CD4-positive, alpha-beta T cell treated with Interferon alpha-2 for 1 hour (primary cell): ENCODE measurements at places on chromosomes 3 and 15.

DNA sequence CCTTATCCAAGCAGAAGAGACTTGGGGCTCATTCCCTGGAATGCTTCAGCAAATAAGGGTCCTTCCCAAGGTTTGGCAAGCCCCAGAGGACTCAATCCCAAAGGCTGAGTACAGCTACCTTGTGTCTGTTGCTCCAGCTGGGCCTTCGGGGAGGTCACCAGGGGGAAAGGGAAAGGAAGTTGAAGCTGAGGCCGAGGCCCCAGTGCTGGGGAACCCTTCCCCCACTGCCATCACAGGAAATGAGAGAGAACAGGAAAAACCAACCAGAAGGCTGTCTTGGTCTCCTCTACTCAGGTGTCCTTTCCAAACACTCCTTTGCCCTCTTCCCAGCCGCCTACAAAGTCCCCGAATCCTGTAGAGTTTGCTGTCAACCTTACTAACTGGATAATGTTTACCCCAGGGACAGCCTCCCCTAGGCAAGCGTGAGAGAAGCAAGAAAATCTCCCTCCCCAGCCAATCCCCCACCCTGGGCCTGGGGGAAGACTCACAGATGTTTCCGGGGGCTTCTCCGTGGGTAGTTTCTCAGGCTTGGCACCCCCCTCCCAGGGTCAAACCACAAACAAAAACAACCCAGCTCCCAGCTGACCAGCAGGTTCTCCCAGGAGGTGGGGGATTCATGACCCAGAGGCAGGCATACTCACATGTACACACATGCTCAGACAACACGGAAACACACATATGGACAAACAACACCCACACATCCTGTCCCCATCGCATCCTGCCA, 5.5 kb downstream of the CSRNP1 start:
- DNase-seq, result peak; percentile 62

- no peak for DNase-seq
These were observed 123.2 kb upstream of the BNIP2 start for GRCh38 chr15:59812250-59812870.

- no peak for DNase-seq
These were observed 55.0 kb downstream of the CFAP20DC start for GRCh38 chr3:58994746-58995330.

DNA sequence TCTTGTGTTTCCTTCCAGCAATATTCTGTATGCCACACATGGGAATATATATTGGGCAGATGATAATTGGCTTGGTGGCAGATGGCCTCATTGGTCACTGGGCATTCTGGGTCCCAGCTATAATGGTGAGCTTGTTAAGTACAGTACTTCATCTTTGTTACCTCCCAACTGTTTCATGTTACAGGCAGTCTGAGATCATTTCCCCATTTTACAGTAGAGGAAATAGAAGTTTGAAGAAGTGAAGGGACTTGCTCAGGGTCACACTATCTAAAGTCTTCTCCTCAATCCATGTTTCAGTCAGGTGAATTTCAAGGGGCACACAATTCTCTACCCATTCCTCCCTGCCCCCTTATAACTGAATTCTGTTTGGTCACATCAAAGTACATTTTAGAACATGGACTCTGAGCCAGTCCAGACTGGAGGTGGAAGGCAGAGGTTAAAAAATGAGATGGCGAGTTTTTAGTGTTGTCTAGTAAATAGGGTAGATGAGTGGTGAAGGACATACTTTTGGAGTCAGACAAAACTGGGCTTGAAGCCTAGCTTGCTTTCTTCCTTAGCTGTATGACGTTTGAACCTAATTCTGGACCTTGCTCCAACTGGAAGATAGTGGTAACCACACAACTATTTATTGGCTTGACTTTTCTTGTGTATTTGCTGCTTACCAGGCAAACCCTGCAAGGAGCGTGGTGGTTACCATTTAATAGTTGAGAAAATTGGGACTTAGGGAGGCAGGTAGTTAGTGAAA, 2.5 kb downstream of the EEFSEC start:
- no peak for DNase-seq
